Stimulated activated CD8-positive, alpha-beta memory T cell treated with anti-CD3 and anti-CD28 coated beads, Interleukin-7, amount 100 ng/mL, for 24 hours (primary cell): ENCODE measurements at places on chromosomes 4 and X.

DNA sequence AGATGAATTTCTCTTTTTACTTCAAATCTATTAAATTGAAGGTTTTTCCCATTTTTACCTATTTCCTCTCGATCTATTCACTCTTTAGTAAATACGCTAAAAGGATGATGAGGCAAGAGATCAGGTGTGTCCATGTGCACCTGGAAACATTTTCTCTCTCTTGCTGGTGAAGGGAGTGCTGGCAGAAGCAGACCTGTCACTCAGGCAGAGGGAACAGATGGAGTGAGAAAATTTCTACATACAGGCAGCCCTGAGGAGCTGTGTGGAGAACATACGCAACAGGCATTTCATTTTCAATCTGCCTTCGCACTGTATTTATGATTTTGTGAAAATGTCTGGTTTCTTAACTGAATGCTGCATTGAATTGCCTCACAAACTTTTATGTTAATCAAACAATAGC is 249.5 kb downstream of the GPM6A start:
- no peak for DNase-seq

- no peak for DNase-seq
Measured at GRCh38 chrX:123311486-123311885, 127.4 kb downstream of the GRIA3 start.

- no peak for DNase-seq
Measured at GRCh38 chr4:8846046-8846720, 25.5 kb downstream of the HMX1 start.

DNA sequence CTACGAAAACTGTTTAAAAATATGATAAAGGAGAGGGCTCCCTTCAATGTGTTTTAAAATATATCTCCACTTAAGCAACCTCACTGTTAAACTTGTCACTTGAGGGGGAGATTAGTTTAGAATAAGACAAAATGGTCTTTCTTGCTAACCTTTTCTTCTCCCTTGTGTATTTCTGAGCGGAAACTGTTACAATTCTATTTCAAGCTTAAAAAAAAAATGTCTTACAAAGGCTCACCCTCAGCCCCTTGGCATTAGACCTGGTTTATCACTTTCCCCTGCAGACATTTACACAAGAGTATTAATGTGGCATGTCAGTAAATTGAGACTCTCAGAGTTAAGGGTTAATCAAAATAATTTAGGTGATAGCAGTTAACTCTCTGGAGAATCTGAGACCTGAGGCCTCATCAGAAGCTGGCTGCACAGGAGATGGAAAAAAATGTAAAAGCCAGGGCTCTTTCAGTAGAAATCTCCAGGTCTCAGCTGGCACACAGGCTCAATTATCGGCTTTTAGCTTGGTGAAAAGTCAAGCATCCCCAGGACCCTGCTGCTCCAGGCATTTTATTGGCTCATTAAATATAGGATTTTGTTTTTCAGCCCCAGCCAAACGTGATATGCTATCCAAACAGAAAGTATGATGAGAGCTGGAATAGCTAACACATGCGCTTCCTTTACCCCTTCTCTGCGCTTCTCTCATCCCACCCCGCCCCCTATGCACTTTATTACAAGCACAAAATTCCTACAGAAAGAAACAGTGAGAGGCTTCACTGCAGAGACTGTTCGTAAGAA is 130.5 kb downstream of the PPA2 start:
- DNase-seq, result no peak

DNA sequence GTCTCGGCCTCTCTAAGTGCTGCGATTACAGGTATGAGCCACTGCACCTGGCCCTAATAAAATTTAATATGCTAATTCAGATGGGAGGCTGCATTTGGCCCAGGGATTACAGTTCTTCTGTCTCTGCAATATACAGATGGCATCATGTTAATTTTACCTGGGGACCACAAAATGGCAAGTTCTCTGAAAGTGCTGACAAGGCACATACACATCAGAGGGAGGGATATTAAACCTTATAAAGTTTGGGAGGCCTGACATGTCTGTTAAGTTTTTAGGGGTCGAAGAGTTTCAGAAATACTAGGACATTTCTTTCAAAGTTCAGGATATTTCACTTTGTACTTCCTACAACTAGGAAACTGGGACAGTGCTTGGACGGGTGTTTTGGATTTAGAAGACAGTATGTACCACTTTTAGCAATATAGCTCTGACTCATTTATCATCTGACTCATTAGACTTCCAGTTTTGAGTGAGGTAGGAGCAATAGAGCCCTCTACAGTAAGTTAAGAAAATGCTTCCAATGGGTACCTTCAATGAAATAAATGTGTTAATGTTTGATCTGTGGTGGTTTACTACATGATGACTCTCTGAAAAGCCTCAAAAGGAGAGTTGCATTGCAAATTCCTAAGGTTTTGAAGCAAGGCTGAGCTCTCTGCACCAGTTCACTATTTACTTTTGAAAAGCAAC is 981.0 kb upstream of the HS3ST1 start:
- DNase-seq, result no peak

- no peak for DNase-seq
Measured at GRCh38 chrX:51463322-51463721, 33.1 kb downstream of the NUDT11 start.

GRCh38 chr4:112519689-112520597 is 4.0 kb upstream of the NEUROG2 start:
- no peak for DNase-seq

DNA sequence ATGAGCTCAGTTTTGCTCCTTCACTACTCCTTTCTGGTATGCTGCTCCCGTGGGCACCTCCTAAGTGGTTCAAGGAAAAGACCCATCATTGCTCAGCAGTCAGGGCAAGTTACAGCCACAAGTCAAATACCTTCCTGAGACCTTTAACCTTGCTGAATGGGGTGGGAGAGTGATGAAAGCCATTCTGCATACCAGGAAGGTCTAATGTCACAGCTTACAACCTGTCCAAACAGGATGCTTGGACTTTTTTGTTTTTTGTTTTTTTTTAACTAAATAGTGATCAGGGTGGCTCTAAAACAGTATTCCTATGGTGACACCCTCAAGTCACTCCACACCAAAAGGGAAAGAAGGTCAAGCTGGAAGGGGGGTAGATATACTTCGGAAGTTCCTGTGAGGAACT is 93.1 kb downstream of the GPC3 start:
- no peak for DNase-seq

DNA sequence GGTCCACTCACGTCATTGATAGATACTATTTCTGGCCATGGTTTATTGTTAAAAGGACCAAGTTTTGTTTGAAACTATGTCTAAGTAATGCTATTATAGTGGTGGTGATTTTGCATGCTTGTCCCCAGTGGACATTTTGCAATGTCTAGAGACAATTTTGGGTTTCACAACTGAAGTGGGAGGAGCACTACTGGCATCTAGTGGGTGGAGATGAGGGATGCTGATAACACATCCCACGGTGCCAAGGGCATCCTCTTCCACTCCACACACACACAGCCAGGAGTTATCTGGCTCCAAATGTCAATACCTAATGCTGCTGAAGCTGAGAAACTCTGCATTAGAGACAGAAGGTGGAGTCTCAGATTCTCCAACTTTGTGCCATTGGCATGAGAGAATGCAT is 131.2 kb downstream of the FRMPD4 start:
- DNase-seq, result no peak

- no peak for DNase-seq
Measured at GRCh38 chrX:70476934-70477733, 32.5 kb downstream of the DLG3 start.

- no peak for DNase-seq
Measured at GRCh38 chrX:110338935-110339334, 19.7 kb upstream of the RTL9 start.

DNA sequence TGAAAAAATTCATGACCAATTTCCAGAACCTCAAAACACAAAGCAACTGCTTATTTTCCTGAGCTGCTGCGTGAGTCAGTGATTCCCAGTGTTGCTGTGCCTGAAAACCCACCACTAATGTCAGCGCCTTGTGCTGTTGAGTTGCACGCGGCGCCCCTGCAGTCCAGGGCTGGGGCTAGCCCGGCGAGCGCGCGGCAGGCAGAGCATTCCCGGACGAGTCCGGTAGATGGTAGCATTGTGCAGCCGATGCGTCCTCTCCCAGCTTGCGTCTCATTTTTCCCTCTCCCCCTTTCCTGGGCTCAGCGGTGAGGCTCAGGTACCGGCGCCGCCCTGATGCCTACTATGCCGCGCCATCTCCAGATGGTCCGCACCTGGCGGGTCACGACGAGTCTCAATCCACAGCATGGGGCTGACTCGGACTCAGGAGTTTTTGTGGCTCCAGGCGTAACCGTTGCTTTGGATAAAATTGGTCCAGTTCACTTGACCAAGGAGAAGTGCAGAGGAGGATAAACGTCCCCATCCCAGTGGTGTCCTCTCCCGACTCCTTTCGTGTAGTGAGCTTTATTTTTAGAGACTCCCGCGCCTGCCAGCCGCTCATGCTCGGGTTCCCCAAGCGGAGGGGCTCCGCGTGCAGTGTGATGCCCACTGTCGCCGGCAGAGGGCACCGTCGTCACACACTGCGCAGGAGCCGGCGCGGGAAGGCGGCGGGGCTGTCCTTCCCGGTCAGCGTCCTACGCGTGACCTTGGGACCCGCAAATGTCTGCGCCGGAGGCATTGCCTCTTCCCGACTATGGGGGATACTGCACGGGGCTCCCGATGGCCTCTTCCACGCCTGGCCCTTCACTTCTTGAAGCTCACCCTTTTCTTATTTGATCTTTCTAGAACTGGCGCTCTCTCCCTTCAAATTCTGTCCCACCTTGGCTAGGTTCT is 53.6 kb upstream of the IGFBP7 start:
- peak; percentile 51 for DNase-seq

GRCh38 chr4:101345596-101346350 is 1.6 kb downstream of the PPP3CA start:
- DNase-seq, result peak; percentile 31

DNA sequence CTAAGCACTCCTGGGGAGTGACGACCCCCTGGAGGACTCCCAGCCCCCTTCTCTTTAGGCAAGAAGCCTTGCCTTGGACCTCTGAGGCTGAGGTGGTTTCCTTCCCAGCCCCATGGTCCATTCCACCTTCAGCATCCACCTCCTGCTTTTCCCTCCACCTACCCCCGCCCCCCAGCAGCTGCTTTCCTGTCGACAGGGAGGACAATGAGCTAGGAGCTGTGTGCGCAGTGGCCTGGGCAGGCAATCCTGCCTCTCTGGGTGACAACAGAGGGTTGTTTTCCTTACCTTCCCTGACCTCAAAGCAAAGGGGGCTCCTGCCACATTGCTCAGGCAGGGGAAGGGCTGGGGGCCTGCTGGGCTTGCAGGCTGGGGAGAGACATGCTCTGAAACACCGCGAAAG is 123.5 kb downstream of the BCOR start:
- no peak for DNase-seq

DNA sequence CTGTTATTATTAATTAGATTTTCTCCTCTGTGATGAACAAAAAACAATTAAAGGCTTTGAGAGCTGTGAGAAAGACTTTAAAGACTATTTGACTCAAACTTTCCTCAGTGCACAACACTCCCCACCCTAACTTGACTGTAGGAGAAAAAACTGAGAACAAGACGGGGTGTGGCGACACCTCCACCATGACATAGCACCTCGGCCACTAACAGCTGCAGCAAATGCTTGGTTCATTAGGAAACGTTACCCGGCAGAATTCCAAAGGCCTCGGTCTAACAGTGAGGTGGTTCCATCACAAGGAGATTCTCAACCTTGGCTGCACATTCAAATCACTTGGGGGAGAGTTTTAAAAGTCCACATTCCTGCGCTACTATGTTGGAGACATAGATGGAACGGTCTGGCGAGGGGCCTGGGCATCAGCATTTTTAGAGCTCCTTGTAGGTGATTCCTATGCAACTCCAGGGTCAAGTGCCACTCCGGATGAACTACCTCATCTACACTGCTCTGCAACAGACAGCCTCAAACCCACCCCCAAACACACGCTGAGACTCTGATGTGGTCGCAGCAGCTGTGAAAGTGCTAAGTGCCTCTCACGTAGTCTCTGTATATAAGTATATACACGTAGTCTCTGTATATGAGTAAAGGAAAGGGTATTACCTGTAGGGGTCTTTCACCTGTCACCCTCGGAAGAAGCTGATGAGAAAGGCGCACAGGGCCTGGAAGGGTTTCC is 1.0 kb downstream of the FGFBP2 start:
- DNase-seq, result no peak

DNA sequence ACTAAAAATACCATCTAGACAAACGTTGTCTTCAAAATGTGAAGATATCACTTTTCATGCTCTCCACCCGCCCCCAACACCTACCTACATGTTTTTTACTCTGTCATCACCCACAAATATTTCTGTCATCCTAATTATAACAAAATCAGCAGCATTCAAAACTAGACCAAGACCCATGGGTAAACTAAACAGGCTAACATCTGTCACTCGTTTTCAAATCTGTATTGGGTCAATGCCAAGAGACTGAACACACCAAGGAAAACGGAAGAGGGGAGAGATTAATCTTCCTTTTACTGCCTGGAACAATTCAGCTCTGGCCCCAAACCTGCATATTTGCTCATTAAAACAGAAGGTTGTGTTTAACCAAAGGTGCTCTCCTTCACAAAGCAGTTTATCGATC is 17.5 kb downstream of the FAM184B start:
- DNase-seq, result no peak

DNA sequence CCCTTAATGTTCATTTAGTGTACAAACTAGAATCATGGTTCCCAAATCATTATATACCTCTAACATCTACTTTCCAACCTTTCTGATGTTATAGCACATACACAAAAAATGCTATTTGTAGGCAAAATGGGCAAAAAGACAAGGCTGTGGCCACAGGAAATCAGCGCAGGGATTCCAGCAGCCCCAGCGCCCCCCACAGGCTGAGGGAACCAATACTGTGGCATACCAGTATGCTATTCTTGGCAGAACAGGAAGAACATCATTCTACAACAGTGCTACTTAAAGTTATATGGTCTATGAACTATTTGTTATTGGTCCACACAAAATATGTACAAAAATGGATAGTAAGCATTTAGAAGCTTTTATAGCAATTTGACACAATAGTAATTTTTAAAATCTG is 25.3 kb downstream of the STEEP1 start:
- no peak for DNase-seq

- no peak for DNase-seq
Measured at GRCh38 chr4:129246910-129247461, 151.0 kb downstream of the C4orf33 start.

- DNase-seq, result no peak
Measured at GRCh38 chrX:146351620-146352019, 458.0 kb upstream of the CXorf51B start.

DNA sequence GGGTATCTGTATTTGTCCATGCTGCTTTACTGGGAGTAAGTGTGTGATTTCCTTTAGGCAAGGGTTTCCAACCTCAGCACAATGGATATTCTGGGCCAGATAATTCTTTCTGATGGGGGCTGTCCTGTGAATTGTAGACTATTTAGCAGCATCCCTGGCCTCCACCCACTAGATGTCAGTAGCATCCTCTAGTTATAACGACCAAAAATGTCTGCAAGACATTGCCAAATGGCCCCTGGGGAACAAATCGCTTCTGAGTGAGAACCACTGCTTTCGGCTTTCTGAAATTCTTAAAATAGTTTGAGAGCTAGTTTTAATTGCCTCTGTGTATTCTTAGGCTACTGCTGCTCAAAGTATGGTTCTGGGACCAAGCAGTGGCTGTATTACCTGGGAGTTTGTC is 81.2 kb upstream of the GPM6B start:
- no peak for DNase-seq

- DNase-seq, result no peak
Measured at GRCh38 chrX:68112321-68112720, 321.0 kb downstream of the OPHN1 start.

- DNase-seq, result no peak
Measured at GRCh38 chrX:23930894-23931604, 23.2 kb downstream of the CXorf58 start.

- no peak for DNase-seq
Measured at GRCh38 chr4:53105313-53105712, 243.2 kb downstream of the RASL11B start.
